Left hindlimb (tissue), 1 donor: ENCODE measurements at places on chromosomes 11 and 22.

- DNase-seq = no peak
These were observed 266.7 kb downstream of the TMEM135 start for GRCh38 chr11:87304412-87304811.

- no peak for DNase-seq
These were observed 19.2 kb downstream of the NTM start for GRCh38 chr11:131389582-131389981.

- peak; percentile 59 for DNase-seq
These were observed at the start of gene IRAG1 for GRCh38 chr11:10693509-10694081. IRAG1 (minus strand) TSS chr11:10693755; CDS start chr11:10693602, 153 bp downstream.

DNA sequence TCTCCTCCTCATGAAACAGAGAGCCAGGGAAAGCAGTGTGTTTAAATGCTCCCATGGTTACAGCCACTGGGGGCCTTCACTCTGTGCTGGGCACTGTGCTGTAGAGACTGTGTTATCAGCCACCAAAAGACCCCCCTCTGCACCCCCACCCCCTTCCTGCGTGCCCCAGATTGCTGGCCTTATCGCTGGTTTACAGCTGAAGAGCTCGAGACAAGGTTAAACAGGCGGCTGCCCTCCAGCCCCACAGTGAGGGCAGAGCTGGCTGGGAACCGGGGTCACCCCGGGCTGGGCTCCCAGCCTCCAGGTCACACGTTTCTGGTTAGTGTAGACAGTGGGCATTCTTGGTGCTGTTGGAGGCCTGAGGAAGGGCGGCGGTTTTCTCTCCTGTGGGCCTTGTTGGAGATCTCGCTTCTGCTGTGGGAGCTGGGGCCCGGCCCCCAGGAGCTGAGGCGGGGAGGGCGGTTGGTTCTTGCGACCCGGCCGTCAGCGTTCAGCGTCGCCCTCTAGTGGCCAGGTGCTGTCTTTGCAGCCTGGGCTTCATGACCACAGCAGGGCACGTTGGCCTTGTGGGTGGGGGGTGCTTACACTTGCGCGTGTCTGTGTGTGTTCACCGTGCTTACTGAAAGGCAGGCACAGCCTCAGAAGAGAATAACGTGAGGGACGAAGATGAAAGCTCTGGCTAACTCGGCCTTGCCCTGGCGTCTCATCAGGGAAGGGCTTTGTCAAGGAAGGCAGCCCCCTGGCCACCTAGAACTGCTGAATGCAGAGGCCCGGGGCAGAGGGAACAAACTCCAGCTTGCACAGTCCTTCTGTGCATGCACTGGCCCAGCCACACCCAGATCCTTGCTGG lies 40.8 kb downstream of the TBC1D22A start:
- no peak for DNase-seq

GRCh38 chr11:57900320-57900719 lies 123.4 kb upstream of the OR9Q1 start:
- DNase-seq = no peak

GRCh38 chr11:64036087-64037026 lies 626 bp downstream of the FLRT1 start:
- no peak for DNase-seq

DNA sequence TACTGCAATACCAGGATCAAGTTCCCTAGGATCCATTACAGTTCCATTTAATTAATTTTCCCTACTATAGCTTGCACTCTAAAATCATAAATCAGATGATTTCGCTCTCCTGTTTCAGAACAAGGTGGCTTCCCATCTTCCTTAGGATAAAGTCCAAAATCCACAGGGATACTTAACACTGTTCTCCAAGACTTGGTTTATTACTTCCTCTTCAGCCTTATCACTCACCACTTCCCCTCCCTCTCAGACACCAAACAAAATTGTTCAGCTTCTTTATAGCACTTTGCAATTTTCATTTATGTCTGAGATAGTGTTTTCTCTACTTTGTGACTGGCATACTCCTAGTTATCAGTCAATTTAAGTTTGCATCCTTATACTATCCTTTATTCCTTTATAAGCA lies 124.6 kb downstream of the GRIA4 start:
- no peak for DNase-seq

DNA sequence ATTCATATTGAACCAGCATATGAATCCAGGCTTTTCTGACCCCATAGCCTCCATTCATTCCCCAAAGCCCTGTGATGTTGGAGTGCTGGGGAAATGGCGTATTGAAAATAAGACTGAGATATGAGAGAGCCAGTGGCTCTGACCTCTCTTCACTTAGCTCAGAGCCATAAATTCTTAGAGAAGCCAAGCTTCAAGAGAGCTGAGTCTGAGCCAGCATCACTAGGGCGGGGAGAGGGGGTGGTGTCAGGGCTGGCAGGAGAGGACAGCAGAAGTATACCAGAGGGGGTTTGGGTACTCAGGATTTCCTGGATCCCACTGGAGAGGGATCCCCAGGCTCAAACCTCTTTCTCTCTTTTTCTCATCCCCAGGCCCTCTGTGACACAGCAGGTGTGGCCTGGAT lies 16.7 kb upstream of the MOGAT2 start:
- no peak for DNase-seq

GRCh38 chr11:119094816-119095065 lies 6.9 kb downstream of the DPAGT1 start:
- DNase-seq = no peak

DNA sequence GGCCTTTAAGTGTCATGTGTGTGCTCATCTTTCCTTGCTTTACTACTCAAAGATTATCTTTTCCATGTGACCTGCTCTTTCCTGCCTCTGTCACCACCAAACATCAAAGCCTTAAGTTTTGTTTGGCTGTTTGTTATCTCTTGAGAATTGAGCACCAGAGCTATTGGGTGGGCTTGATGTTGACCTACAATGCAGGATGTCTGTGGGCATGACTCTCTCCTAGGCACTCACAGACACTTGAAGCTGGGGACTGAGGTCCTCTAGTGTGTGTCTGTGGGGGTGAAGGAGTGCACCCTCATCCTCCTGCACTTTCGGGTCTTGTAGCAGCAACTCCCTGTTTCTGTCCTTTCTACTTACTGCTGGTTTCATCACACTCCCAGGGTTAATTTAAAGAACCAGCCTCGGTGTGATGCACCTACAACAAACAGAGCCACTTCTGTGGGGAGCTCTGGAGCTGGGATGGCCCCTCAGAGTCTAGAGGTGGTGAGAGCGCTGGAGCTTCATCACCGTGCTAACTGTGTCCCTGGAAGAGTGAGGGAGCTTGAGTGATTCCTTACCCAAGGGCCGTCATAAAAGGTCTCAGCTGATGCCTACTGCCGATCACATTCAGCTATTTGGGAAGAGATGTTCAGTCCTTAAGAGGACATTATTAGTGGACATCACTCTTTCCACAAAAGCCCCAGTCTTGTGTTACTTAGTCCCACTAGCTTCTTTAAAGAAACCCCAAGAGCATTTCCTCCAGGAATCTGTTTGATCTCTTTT lies 56.3 kb downstream of the LRRC74B start:
- DNase-seq = no peak

DNA sequence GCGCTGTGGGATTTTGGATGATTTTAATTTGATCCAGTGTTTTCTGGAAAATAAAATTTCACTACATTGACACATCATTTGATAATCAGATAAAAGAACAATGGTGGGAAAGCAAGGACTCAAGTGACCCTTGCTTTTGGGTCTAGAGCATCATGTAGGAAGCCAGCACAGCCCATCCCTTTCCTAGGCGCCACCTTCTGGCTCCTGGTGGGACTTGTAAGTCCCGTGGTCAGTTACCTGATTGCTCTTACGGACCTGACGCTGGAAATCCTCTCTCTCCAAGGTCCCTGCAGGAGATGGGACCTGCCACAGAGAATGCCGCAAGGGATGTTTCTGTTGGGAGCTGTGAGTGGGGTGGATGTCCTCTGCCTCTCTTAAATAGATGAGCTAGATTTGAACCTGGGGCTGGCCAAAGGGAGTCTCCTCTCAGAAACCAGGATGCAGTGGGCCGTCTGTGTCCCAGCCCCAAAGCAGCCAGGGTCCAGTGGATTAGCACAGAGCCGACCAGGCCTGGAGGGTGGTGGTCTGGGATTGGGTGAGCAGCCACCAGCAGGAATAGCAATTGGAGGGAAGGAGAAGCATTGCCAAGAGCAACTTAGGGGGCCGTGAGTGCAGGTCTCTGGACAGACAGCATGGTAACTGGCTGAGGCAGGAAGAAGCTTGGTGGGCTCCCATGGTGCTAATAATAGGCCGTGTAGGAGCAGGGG lies 21.7 kb downstream of the TIMP3 start:
- no peak for DNase-seq

- no peak for DNase-seq
These were observed 104.0 kb upstream of the FGF3 start for GRCh38 chr11:69923196-69923595.

- DNase-seq = peak; percentile 76
These were observed at the start of gene PGAP2 for GRCh38 chr11:3807909-3808860. PGAP2 (plus strand) TSS chr11:3808560; CDS start chr11:3811260, 2,700 bp downstream.

DNA sequence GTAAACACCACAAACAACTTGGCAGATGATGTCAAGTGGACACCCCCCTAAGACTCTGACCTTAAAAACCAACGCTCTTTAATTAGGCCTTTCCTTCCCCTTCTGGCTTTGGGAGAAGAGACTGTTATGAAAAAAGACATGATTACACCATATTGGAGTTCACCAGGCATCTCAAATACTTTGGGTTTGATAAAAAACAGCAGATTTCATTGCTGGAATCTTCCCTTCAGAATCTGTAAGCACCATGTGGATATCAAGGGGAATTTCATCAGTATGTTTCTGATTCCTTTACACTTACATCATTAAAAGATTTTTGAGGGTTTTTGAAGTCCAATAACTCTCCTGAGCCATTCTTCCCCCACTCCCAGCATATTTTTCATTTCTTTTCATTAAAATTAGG lies 85.6 kb downstream of the KIRREL3 start:
- no peak for DNase-seq

DNA sequence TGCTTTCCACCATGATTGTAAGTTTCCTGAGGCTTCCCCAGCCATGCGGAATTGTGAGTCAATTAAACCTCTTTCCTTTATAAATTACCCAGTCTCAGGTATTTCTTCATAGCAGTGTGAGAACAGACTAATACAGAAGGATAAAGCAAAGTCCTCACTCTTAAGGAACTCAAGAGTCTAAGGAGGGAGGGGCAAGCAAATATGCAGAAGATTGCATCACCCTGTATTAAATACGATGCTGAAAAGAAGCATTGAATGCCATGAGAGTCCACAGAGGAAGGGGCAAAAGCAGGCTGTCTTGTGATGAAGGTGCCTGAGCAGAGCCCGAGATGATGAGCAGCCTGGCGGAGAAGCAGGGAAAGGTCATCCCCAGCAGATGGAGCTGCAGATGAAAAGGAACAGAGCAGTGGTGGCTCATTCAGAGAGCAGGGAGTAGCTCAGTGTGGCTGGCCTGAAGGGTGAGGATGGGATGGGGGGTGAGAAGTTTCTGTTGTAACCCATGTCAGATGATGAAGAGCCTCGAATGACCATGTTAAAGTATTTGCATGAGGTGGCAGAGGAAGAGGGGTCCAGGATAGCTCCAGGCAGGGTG lies 6.3 kb upstream of the IZUMO1R start:
- no peak for DNase-seq

- no peak for DNase-seq
These were observed 647.6 kb downstream of the BRD1 start for GRCh38 chr22:49179886-49180682.

DNA sequence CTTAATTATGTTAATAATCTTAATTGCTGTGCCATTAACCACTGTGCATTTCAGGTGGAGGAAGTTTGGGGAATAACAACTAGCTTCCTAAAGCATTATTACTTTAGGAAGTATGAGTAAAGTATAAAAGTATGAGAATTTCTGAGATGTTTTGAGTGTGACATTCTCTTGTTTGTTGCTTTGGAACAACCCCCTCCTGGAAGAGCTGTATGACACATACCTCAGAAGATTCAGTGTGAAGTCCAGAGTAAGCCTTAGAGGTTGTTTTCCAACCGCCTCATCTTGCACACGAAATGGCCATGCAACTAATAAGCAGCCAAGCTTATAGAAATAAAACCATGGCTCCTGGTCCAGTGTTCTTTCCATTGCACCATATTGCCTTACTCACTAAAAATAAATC lies 21.7 kb downstream of the CCDC81 start:
- no peak for DNase-seq

GRCh38 chr22:47384977-47385376 lies 622.5 kb downstream of the TBC1D22A start:
- DNase-seq = no peak

- DNase-seq = no peak
These were observed 2.2 kb downstream of the AP2A2 start for GRCh38 chr11:927871-928270.

GRCh38 chr11:12503039-12503484 lies 125.7 kb downstream of the PARVA start:
- DNase-seq = no peak

GRCh38 chr11:76443268-76443980 lies 1.4 kb upstream of the EMSY start:
- DNase-seq = no peak

- DNase-seq = no peak
These were observed 5.8 kb downstream of the POLDIP3 start for GRCh38 chr22:42608823-42609361.

DNA sequence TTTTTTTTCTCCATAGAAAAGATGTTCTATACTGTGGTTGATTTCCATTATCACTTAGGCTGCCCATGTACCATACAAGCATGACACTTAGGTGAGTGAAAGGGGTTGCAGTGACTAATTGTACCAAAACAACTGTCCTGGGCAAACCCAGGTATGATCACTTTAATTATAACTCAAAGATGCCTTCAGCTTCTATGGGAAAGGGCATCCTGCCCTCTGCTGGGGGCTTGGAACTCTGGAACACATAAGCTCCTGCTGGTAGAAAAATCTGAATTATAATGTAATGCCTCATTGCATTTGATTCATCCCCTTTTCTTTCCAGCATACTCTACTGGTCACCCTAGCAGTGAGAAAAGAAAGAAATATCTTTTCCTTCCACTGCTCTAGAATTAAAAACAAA lies 206.3 kb downstream of the DDX10 start:
- DNase-seq = peak; percentile 32

- DNase-seq = peak; percentile 18
These were observed 9.5 kb upstream of the GNAZ start for GRCh38 chr22:23060612-23061400.

DNA sequence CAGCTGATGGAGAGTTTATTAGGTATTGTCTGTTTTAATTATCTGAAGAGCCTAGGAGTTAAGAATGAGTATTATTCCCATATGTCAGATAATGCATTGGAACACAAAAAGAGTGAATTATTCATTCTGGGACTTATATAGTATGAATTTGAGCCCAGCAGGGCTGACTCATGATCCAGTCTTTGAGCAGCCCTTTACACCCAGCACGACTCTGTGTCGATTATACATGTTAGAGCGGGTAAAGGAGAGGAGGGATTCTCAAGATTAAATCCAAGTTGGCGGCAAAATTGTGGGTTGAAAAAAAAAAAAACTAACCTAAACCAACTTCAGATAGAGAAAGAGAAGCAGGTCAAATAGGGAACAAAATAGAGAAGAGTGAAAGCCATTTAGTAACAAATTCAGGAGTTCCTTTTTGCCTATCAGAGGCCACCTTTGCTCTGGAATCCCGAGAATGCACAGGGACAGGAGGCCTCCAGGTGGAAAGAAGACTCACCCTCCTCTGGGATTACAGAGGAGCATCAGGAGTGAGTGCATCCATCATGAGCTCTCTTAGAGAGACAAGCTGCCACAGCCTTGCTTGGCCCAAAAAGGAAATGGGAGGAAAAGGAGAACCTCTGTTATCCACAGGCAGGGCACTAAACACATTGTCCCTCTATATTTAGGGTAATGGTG lies 3.1 kb downstream of the MRGPRX1 start:
- no peak for DNase-seq
